NCI-H1694 (cell line): ENCODE measurements at places on chromosomes 3 and 15.
A peak's percentile ranks its signal among the peaks of the same experiment; 100 is the strongest.

GRCh38 chr3:11335056-11335608 is 62.9 kb downstream of the ATG7 start:
- DNase-seq: peak; percentile 12

- no peak for DNase-seq
Observed at GRCh38 chr3:114318295-114318694, 24.5 kb downstream of the TIGIT start.

GRCh38 chr3:53198996-53199395 is 38.0 kb downstream of the PRKCD start:
- DNase-seq: no peak

DNA sequence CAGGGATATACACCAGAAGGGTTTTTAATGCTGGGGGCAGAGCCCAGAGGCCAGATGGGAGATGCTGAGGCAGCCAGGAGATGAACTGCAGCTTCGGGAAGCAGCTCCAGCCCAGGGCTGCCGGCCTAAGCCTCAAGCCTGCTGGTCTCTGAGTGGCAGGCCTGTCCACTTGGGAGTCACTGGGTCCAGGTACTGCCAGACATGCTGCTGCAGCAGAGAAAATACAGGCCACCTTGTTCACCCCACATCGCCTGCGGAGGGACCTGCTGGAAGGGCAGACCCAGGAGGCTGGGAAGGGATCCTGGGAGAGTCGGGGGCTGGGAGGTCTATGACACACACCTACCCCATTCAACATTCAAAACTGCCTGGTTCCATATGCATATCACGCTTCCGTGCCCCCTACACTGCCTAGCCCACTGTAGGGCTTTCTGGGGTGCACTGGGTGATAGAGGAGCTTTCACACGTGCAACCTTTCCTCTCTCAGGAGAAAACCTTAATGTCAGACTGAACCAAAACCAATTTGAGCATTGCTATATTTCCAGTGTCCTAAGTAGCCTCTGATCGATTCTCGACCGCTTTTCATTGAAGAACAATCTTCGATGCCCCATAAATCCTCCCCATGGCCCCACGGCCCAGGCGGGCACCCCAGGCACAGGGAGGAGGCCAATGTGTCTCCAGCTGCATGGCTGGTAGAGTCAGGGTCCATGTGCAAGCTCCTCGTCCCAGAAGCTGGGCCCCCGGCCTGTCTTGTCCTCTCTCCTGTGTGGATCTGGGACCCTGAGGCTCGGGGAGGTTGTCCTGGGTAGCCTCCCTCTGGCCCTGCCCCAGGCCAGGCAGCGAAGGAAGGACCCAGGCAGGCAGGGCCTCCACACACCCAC is 147.4 kb downstream of the ATP10A start:
- no peak for DNase-seq

- no peak for DNase-seq
Observed at GRCh38 chr3:39548282-39548681, 80.8 kb downstream of the MOBP start.

- no peak for DNase-seq
Observed at GRCh38 chr15:57540736-57541135, 51.0 kb upstream of the MYZAP start.

DNA sequence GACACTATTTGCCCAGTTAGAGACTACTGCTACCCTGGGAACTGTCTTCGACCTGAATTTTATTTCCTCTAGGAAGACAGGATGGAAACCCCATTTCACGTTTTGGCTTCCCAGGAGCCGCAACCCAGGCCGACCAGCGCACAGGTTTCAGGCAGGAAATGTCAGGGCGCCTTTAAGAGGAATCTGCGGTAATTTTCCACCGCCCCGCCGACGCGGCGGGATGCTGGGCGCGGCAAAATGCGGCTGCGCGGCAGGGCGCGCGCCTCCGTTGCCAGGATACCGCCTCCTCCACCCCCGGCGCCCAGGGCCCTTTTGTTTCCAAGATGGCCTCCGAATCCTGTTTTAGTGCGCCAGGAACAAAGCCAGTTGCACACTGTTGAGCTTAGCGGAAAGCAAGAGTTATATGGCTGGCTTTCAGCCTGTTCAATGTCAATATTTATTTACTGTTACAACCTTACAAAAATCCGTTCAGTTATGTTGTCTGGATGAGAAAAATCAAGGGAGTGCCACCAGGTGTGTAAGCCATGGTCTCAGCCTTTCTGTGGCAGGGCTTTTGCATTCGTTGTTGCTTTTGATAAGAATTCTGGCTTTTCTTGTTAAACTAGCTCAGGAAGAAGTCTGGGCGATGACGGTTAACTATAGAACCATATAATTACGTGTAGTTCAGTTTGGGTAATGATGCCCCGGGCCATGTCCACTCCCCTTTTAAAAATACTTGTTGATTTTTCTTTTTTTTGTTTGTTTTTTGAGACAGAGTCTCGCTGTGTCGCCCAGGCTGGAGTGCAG is 79.7 kb upstream of the CHD2 start:
- DNase-seq: peak; percentile 64

- DNase-seq: no peak
Observed at GRCh38 chr3:195194559-195195206, 76.3 kb downstream of the XXYLT1 start.

DNA sequence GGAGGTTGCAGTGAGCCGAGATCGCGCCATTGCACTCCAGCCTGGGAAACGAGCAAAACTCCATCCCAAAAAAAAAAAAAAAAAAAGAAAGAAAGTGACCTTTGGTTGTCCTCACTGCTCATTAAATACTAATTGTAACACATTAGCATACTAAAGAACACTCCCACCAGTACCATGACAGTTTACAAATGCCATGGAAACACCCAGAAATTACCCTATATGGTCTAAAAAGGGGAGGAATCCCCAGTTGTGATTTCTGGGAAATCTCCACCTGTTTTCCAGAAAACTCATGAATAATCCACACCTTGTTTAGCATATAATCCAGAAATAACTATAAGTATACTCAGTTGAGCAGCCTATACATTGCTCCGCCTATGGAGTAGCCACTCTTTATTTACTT is 23.5 kb upstream of the INO80 start:
- no peak for DNase-seq

DNA sequence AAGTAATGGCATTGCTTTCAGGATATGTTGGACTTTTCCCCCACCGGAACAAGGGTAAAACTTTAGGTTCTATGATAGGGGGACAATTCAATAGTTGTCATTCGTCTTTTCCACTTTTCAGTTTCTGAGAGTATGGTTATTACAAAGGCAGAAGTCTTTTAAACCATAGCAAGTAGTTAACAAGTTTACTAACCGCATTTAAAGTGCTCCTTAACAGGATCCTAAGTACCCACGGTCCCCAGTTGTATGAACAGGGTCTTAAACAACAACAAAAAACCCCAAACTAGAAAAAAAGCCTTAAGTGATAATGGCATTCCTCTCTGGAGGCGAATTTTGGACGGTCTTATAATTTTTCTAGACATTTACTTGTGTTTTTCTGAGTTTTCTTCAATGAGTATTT is 831 bp downstream of the IFT57 start:
- DNase-seq: no peak
